Right hindlimb (tissue), 1 donor: ENCODE measurements at places on chromosomes 1 and 21.

DNA sequence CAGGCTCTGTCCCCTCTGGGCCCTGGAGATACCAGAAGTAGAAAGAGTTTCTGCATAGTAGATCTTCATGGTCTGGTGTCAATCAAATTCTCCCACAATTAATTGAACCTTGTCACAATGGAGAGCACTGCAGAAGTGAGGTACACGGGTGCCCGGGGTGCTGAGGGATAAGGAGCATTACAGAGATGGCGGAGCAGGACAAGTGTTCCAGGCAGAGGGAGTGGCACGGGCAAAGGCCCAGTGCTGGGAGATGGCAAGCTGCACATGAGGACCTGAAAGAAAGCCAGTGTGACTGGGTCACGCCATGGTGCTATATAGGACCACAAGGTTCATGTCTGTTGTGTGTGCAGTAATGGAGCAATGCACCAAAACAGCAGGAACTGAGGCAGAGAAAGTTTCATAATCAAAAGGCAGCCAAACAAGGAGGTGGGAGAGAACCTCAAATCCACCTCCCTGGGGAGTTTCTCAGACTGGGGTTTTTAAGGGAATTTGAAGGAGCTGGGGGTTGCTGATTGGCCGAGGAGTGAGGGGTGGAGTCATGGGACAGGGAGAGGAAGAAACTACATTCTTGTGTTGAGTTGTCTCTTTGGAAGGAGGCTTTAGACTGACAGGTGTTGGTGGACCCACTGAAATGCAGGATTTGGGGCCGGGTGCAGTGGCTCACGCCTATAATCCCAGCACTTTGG is 27.7 kb downstream of the ACOT11 start:
- DNase-seq = no peak

DNA sequence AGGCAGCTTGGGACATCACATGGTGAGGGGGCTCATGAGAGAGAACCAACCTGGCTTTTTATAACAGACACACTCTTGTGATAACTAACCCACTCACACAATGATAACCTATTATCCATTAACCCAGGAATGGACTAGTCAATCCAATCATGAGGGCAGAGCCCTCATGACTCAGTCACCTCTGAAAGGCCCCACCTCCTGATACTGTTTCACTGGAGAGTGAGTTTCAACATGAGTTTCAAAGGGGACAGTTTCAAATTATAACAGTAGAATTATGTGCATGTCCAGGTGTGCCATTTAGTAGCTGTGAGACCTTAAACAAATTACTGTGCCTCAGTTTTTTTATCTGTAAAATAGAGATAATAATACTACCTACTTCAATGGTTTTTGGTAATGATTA is 47.6 kb upstream of the PPP2R5A start:
- no peak for DNase-seq

GRCh38 chr1:205488074-205488723 is 16.3 kb upstream of the CDK18 start:
- DNase-seq = no peak

DNA sequence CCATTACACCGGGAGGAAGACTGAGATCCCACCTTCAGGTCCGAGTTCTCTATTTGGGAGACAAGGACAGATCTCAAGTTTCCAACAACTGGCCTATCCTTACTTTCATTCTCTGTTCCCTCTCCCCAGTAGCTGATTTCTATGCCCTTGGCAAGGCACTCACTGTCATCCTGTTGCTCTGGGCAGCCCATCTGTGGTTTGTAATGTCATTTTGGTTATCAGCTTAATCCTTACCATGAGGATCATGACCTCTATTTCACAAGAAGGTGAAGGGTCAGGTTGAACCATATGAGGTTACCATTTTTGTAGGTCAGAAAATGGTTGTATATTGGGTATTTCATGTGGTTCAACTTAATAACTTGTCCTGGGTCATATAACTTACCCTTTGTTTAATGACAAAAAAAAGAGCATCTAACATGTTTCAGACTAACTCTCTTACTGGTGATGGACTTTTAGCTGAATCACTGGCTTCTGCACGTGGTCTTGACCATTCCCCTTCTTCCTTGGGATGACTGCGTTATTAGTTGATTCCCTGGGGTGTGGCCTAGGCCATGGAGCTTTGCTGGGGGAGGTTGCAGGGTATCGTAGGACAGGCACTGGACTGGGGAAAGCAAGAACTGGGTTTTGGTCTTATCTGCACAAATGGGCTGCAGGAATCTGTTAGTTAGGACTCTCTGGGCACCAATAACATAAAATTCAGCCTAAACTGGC is 120.2 kb downstream of the ACTL8 start:
- DNase-seq = no peak

- DNase-seq = no peak
Measured at GRCh38 chr1:111847466-111847865, 91.8 kb downstream of the DDX20 start.

DNA sequence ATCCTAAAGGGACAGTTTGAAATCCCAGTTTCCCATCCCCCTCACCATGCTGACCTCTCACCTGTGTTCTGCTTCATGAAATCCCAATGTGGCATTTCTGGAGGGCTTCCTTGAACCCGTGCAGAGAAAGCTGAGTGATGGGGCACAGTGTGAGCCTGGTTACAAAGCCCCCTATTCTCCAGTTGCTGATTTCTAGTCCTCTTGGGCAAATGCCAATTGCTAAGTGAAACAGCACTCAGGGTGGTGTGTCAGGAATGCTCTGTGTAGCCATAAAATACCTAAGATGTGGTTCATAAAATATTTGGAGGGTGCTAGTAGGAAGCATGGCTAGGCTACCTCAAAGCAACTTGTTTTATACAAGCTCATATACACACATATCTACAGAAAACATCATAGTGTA is 32.0 kb downstream of the SUSD4 start:
- no peak for DNase-seq

- no peak for DNase-seq
Measured at GRCh38 chr1:73874806-73875205, 323.2 kb downstream of the LRRIQ3 start.

DNA sequence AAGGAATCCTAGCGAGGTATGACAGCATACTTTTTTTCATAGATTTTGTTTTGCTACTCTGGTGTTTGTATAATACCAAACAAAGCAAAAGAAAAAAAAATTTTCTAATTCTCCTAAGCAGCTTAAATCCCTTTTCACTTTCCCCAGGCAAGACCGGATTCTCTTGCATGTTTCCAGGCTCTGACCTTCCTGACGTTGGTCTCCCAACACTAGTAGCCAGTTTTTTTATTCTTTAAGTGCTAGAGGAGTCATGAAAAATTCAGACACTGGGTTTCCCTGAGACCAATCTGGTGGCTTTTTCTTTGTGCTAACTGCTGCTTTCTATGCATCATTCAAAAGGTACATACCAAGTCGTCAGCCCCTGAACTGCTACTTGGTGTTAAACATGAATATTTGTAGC is 111.4 kb downstream of the ZNF326 start:
- DNase-seq = no peak

GRCh38 chr1:63126104-63126503 is 196.3 kb upstream of the FOXD3 start:
- DNase-seq = no peak

GRCh38 chr1:40232444-40232843 is 15.3 kb upstream of the TMCO2 start:
- no peak for DNase-seq

GRCh38 chr1:119431836-119432235 is 16.9 kb downstream of the HSD3B2 start:
- no peak for DNase-seq
